Right renal cortex interstitium (tissue), 3 donors: ENCODE measurements at places on chromosomes 16 and 17. TPM values are rescaled to one million over a fixed set of nuclear protein-coding genes. Genes with fewer than 3 reads are reported as not detected.

DNA sequence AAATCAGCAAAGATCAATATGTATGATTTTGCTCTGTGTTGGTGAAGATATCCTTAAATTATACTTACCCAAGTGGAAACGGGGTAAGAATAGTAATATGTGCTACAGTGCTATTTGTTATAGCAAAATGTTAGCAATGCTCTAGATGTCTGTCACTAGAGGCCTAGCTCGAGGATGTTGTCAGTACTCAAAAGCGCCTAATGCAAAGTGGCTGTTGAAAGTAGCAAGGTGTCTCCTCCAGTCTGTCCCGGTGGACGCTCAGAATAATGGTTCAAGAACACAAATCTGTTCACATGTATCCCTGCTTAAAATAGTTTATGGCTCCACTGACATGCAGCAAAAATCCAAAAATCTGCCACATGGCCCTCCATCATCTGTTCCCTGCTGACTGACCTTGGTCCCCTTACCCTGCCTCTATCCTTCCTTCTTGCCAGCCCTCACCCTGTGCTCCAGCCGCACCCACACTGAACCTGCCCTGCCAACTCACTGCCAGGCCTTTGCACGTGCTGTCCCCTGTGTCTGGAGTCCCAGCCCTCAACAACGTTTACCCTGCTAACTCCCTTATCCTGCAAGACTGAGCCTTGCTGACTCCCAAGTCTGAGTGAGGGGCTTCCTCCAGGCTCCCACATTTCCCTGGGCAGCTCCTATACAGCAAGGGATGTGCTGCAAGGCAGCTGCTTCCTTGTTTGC, 9.6 kb upstream of the RNF112 start:
- DNase-seq = no peak

- DNase-seq = no peak
Observed at GRCh38 chr17:63843910-63844677, 1.6 kb upstream of the SMARCD2 start.

DNA sequence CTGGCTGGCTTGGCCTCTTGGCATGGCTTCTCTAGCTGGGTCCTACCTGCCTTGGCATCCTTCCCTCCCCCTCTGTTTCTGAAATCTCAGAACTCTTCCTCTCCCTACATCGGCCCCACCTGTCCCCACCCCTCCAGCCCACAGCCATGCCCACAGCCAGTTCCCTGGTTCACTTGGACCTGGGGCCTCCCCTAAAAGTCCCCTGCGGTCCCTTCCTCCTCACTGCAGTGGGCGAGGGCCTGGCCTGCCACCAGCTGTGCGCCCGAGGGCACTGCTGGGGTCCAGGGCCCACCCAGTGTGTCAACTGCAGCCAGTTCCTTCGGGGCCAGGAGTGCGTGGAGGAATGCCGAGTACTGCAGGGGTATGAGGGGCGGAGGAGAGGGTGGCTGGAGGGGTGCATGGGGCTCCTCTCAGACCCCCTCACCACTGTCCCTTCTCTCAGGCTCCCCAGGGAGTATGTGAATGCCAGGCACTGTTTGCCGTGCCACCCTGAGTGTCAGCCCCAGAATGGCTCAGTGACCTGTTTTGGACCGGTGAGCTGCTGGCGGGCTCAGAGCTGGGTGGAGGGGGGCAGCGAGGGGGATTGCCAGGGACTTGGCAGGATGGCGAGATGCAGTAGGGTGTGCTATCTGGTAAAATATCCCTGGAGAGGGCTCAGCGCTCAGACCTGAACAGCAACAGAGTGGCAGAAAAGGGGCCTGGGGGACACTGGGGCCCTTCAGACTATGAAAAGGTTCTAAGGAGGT, 14.1 kb downstream of the MIEN1 start:
- no peak for DNase-seq

DNA sequence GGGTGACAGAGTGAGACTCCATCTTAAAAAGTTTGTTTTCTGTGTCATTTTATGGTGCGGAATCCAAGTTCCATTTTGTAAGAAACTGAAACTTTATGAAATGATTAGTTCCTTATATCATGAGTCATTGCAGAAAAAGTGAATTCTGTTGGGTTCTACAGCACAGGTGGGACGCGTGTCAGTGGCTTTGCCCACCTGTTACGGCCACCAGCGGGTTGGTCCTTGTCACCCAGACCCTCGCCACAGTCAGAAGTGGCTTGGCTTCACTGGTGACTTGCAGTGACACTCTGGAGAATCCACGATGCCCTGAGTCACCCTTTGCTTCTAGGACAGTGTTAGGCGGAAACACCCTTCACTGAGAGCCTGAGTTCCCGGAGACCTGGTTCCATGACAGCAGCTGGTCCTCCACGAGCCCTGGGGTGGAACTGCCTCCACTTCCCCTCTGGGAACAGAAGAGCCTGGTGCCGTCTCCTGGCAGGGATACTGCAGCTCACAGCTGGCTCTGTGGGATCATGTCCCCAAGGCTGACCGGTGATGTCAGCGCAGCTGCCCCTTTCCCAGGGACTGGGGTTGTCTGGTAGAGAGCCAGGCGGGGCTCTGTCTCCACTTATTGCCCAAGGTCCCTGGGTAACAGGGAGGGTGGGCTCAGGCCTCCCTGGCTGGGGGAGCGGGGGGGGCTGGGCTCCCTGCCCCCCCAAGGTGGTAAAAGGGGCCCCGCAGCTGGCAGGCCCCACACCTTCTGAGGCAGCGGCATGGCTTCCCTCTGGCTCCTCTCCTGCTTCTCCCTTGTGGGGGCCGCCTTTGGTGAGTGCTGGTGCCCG, at the start of gene CTRB1:
Gene CTRB1 (plus strand): TSS at position 733 of the 821 bp plus-strand sequence. CDS start 20 bp downstream, at position 753.
- DNase-seq = no peak

DNA sequence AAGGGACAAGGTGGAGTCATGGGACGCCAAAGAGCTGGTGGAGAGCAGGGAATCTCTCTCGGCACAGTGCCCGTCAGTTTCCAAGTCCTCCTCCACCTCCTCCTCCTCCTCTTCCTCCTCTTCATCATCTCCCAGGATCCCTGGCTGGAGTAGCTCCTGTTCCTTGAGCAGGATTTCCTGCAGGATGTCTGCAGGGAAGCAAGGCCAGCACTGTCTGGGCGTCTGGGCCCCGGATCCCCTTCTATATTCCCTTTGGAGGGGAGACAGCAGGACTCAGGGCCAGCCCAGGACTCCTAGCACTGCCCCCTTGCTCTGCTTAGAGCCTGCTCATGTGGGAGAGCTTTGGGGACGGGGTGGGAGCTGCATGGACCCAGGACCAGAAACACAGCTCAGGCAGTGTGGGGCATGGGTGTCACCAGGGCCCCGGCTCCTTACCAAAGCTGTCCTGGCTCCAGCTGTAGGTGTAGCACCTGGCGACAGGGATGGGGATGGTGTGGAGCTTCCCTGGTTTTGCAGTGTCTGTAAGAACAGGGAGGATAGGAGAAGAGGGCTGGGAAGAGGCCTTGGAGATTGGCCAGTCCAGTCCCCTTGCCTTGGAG, 21.3 kb upstream of the PIK3R6 start:
- DNase-seq = no peak

DNA sequence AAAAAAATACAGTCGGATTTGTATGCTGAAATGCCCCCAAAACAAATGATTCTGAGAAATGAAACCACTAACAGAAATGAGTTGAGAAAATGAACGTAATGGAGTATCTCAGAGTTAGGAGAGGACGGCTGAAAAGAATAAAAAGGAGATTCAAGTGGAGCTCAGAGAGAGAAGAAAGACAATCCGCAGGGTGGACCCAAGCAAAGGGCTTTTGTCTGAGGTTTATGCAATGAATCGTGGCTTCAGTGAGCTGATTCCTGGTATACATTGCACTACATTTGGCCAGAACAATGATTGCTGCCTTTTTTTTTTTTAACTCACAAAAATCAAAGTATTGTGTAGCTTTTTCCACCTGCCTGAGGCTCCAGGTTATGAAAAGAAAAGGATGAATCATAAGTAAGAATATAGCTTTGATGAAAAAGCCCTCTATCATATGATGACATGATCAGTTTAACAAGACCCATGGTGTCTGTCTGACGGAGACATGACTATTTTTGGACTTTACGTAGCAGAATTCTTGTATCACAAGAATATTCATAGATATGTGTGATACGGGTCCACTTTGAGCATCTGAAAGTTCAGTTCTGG, 4.4 kb upstream of the MED9 start:
- no peak for DNase-seq

DNA sequence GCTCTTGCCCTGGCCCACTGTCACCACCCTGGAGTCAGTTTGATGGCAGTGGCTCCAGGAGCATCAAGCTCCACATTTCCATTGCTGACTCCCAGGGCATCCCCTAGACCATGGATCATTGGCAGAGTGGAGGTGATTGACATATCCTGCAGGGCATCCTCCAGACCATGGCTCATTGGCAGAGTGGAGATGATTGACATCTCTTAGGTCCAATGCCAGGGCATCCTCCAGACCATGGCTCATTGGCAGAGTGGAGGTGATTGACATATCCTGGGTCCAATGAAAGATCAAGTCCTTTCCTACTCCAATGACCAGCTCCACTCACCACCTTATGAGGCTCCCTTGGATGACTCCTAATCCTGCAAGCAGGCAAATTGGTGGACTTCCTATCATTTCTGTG, 174.3 kb upstream of the NLRP1 start:
- DNase-seq = no peak

DNA sequence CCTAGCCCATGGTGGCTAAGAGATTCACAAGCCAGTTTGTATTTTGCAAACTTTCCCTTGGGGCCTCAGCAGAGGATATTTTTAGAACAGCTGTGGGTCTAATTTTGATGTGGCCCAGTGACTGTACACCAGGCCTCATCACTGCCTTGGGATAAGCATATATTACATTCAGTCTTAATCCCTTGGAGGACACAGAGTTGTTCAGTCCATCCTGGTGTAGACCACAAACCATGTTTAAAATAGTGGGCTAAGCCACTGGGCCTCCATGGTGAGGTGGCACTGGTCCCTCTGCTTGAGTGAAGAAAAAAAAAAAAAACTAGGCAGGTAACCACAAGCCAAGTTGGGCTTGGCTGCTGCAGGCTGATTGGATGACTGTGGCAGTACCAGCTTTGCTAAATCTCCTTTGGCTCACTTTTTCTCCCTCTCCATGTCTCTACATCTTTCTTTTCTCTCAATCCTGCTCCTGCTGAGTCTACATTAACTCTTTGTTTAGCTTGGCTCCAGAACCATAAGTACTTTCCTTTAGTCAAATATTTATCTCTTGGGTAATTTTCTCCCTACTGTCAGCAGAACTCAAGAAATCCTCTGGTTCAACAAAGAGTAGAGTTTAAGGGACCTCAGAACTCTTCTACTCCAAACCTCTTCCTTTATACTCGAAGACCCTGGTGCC, 120.0 kb upstream of the TBX2 start:
- no peak for DNase-seq

DNA sequence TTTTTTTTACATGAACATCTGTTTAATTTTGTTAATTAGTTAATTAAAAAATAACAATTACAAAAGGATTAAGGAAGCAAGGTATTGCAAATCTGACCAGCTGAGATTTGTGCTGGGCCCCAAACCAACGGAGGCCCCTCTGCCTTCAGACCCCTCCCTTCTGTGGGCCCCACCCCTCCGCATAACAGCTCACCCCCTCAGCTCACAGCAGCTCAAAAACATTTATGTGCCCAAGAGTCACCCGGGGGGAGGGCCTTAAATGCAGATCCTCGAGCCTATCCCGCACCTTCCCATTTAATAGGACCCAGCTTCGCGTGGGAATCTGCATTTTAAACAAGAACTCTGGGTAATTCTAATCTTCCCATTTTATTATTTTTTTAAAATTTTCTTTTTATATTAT, 75.0 kb downstream of the MGAT5B start:
- no peak for DNase-seq

GRCh38 chr17:78140169-78141051, 5.8 kb upstream of the C17orf99 start:
- no peak for DNase-seq

DNA sequence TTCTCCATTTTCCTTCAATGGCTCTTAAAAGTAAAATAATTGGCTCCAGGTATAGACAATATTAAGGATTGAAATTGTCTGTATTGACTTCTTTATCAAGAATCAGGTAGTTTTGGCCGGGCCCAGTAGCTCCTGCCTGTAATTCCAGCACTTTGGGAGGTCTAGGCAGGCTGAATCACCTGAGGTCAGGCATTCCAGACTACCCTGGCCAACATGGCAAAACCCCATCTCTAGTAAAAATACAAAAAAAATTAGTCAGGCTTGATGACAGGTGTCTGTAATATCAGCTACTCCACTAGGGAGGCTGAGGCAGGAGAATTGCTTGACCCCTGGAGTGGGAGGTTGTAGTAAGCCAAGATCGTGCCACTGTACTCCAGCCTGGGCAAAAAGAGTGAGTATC, 1008.5 kb upstream of the EEF2KMT start:
- DNase-seq = no peak

- no peak for DNase-seq
Observed at GRCh38 chr17:28871056-28871579, 16.3 kb downstream of the ERAL1 start.

DNA sequence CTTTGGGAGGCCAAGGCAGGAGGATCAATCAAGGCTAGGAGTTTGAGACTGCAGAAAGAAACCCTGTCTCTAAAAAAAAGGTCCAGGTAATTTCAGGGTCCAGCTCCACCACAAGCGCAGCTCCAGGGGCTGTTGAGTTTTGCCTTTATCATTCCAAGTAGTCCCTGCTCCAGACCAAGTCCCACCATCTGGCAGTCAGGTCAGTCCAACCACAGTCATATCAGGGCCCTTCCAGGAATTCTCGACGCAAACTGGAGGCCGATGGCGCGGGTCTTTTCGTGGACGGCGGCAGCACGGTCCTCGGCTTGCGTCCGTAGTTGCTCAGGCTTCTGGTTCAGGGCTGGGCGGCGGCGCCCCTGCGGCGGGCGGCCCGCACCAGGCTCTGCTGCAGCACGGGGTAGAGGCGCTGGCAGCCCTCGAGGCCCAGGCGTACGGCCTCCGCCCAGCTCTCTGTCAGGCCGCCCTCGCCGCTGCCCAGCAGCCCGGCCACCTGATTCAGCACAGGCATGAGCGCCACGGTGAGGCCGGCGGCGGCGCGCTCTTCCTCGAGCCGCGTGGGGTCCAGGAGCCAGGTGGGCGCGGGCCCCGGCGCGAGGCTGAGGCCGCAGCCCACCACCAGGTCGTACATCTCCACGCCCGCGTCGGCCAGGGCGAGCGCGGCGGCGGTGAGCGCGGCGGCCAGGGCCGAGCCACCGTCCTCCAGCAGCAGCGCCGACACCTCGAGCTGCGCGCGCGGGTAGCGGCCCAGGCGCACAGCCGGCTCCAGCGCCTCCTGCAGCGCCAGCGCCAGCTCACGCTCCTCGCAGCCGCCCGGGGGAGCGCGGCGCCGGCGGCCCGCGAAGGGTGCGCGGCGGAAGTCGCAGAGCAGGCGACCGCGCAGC, 752 bp downstream of the EXOSC6 start:
- DNase-seq = no peak

GRCh38 chr16:57750796-57751538, 15.4 kb downstream of the KATNB1 start:
- no peak for DNase-seq

DNA sequence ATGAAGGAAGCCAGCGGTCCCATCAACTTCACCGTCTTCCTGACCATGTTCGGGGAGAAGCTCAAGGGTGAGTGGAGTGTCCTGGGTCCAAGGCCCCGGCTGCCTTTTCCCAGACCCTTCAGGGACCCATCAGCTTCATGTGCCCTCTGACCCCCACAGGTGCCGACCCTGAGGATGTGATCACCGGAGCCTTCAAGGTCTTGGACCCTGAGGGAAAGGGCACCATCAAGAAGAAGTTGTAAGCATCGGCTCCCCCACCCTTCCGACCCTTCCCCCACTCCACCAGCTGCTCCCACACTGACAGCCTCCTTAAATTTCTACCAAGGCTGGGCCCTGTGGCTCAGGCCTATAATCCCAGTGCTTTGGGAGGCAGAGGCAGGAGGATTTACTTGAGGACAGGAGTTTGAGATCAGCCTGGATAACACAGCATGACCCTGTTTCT, 1.9 kb downstream of the MYL11 start:
- DNase-seq = no peak

Gene CDYL2
- polyA plus RNA-seq = 7.6 TPM

Gene LITAF
- 125 TPM for polyA plus RNA-seq

Gene KCNAB3
- polyA plus RNA-seq = 5.9 TPM

Gene OGFOD1
- polyA plus RNA-seq = 38.5 TPM

Gene NGFR
- polyA plus RNA-seq = 4.7 TPM
